ENCODE measurements at places on chromosomes 12 and 14.

GRCh38 chr14:101395779-101396178, 165.5 kb upstream of the DIO3 start:
- DNase-seq: no peak

DNA sequence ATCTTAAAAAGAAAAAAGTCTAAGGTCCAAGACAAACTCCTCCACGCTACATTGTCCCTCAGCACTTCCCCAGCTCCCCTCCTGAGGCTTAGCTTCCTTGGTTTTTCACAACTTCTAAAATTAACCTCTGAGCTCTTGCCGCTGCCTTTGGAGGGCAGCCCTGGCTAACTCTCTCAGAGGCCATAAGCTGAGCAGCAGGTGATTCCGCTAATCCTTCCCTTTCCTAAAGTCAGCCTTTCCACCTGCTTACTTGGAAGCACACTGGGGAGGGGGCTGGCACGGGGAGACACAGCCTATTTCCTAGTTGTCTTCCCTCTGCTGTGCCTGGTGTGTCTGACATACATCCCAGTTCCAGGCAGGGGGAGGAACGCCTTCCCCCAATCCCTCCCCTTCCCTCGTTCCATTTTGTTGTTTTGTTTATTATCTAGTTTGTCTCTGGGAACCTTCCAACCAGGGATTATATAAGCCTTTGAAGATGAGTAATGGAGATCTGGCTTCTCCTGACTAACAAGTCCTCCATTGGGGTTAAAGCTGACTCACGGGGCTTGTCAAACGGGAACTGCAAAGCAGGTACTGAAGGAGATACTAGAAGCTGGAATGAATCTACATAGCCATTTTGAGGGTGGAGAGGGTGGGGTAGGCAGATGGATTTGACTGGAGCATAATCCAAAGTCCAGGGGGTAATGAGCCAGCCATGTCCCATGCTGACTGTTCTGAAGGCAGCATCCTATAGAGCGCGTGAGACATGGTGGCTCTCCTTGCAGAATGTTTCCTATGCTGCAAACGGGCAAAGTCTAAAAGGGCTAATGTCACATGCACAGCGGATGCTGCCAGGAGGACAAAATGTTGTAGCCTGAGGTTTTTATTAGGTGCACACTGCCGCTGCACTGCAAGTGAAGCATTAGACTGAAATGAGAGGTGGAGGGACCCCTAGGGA, 230.8 kb downstream of the FOXN3 start:
- DNase-seq: no peak

- DNase-seq: no peak
Observed at GRCh38 chr12:62736596-62736995, 198.4 kb downstream of the PPM1H start.

DNA sequence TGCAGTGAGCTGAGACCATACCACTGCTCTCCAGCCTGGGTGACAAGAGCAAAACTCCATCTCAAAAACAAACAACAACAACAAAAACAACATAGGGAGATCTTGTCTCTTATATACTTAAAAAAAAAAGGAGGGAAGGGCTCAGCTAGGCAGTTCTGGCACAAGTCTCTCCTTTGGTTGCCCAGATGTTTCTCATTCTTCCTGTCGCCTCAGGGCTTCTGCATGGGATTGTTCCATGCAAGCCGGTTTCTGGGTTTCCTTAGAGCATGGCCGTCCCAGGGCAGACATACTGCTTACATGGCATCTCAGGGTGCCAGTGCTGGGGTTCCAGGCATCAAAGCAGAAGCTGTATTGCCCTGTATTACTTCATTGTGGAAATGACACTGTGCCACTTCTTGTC, 5.2 kb upstream of the SLC8B1 start:
- no peak for DNase-seq

DNA sequence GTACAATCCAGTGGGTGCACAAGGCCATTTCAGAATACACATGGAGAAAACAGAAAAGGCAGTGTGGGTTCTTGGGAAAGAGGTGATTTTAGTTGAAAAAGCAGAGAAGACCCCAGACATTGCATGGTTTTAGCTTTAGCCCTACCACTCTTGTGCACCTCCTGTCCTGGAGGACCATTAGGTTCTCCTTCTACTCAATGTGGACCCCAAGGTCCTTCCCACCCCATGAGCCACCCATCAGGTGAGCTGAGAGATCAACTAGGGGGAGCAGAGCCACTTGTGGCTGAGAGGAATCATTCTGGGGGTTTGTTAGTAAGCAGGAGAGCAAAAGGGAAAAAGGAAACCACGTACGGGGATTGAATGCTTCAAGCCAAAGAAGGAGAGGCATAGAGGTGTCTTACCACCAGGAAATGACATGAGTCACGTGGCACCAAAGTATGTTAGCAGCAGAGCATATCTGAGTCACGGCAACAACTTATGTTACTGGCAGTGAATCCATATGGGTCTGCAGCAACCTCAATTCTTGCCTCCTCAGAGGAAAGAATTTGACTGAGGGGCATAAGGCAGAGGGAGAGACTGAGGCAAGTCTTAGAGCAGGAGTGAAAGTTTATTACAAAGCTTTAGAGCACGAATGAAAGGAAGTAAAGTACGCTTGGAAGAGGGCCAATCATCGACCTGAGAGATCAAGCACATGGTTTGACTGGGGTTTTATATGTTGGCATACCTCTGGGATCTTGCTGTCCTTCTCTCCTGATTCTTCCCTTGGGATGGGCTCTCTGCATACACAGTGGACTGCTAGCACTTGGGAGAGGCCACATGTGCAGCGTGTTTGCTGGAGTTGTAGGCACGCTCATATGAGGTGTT, 73.9 kb downstream of the HSD17B6 start:
- DNase-seq: no peak

DNA sequence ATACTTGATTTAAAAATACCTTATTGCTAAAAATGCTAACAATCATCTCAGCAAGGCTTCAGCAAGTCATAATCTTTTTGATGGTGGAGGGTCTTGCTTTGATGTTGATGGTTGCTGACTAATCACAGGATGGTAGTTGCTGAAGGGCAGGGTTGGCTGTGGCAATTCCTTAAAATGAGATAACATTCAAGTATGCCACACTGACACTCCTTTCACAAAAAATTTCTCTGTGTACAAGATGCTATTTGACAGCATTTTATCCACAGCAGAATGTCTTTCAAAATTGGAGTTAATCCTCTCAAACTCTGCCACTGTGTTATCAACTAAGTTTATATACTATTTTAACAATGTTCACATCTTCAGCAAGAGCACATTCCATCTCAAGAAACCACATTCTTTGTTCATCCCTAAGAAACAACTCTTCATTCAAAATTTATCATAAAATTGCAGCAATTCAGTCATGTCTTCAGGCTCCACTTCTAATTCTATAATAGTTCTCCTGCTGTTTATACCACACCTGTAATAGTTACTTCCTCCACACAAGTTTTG, 16.1 kb downstream of the SCAF11 start:
- no peak for DNase-seq

GRCh38 chr14:65131301-65131701, 29.0 kb upstream of the MAX start:
- no peak for DNase-seq

DNA sequence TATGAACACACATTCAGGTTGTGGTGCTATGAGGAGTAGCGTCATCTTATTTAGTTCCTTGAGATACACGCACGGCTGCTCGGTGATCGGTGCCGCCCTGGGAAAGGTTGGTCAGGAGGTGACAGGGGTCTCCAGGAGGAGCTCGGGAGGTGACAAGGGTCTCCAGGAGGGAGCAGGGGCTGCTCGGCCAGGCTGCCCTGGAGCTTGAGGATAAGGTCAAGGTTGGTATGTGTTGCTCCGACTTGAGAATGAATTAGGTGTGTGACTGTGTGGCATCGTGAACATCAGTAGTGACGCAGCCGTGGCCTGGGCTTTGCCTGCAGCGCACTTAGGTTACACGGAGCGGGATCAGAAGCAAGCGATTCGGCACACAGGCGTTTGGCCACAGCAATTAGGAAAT, 36.2 kb downstream of the CCDC92 start:
- no peak for DNase-seq

- DNase-seq: no peak
Observed at GRCh38 chr12:95882080-95882479, 23.3 kb downstream of the SNRPF start.

GRCh38 chr12:127760996-127761395, 506.0 kb upstream of the TMEM132C start:
- no peak for DNase-seq

DNA sequence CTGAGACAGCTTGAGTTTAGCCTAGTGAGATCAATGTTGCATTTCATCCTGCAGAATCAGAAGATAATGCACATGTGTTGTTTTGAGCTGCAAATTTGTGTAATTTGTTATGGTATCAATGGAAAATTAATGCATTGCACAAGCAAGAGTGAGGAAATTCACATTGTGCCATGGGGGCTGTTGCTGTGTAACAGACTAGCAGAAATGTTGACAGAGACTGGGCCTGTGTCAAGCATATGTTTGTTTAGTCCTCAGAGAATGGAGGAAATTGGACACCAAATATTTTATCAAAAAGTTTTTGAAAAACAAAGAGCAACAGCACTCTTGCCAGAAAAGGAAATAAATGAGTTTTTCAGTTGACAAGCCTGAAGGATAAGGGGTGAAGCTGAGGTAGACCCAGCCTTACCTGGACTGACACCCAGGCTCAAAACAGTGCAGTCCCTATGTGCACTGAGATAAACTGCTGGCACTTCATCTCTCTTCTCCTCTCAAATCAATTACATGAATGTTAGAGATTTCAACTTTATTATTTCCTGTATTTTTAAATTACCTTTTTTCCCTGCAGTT, 1150.0 kb downstream of the FSCB start:
- DNase-seq: no peak

DNA sequence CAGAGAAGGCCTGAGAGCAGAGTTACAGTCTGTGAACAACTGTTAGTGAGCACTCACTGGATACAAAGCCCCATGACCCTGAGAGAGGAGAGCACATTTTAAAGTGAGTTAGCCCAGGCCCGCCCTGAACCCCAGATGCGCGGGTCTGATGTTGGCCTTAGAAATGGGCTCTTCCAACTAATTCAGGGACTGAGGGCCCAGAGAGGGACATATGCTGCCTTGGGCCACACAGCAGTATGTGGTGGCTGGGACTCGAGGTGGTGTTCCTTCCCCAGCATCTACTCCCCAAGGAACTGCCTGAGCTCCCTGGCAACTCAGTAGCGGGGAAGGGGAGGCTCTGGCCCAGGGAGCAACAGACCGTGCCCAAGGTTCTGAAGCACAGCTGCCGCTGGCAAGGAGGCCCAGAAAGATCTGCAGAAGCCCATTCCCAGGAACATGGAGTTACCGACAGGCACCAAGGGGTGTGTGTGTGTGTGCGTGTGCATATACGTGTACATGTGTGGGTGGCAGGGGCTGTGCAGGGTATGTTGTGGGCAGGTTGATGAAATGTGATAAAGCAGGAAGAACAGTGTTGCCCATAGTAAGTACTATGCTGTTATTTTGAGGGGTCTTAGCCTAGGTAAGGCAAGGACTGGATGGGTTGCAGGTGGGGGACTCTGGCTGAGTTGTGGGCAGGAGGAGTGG, 40.5 kb downstream of the KRT80 start:
- DNase-seq: no peak

- DNase-seq: no peak
Observed at GRCh38 chr14:104820669-104821228, 19.8 kb downstream of the ZBTB42 start.

DNA sequence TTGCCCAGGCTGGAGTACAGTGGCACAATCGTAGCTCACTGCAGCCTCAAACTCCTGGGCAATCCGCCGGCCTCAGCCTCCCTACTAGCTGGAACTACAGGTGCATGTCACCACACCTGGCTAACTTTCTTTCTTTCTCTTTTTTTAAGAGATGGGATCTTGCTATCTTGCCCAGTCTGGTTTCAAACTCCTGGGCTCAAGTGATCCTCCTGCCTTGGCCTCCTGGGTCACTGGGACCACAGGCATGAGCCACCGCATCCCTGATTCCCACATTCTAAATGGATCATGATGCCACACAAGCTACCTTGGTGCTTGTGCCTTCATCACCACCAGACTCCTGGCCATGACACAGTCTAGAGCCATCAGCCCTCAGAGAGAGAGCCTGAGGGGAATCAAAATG, 43.8 kb downstream of the PRKAB1 start:
- no peak for DNase-seq

DNA sequence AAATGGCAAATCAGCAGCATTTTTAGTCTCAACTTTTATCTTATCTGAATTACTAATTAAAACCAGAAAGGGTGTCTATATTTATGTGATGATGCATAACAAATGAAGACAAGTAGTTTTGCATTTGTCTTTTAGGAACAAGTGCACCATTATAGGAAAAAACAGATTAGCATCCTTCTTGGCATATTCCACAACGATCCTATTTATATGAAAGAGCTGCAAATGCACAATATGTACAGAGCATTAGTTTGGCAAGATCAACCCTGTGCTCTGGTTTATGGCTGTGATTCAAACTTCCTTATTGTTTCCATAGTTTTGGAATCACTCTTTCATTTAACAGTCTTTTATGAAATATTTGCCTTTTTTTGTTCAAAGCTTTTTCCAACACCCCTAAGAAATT, 486.8 kb downstream of the KCNH5 start:
- no peak for DNase-seq

DNA sequence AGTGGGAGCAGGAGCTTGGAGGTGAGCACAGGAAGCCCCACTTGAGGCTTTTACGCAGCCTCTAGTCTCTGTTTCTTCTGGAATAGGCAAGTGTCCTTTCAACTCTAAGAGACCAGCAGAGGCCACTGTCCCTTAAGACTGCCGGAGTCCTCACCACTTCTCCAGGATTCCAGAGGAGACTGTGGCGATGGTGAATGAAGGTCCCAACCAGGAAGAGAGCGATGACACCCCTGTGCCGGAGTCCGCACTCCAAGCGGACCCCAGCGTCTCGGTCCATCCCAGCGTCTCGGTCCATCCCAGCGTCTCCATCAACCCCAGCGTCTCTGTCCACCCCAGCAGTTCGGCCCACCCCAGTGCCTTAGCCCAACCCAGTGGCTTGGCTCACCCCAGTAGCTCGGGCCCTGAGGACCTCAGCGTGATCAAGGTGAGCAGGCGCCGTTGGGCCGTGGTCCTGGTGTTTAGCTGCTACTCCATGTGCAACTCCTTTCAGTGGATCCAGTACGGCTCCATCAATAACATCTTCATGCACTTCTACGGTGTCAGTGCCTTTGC, 442 bp downstream of the FLVCR2 start:
- no peak for DNase-seq

DNA sequence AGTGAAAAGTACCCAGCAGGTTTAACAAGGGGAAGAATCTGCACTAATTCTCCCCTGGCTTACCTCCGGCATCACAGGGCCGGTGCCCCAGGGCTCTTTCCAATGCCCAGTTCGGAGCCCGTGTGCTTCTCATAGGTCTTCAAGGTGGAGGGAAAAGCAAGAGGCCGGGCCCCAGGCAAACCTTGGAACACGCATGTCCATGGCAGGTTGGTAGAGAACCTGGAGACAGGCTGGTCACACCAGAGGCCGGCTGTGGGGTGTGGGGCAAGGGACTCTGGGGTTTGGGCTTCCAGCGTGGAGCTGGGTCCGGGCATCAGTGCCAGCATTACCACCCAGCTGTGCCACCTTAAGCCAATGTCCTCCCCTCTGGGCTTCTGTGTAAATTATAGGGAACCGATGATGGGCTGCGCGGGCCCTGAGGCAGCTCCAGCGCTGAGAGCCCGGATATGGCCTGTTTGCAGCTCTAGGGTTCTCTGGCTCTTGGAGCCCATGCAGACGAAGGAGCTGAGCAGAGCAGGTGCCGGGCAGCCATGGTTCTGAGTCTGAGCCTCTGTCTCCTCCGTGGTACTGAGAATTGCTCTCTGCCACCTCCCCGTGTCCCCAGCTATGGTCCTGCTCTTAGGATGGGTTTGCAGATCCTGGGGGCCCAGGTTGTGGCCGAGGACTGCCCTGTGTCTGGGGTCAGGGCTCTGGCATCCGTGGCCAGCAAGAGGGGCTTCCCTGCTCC, 197.0 kb upstream of the C14orf180 start:
- DNase-seq: no peak

All from CD4-positive, alpha-beta T cell treated with Interleukin-15 for 1 hour (primary cell).